ENCODE measurements at places on chromosomes 7 and 10. TPM values are rescaled to one million over a fixed set of nuclear protein-coding genes. Genes with fewer than 3 reads are reported as not detected.

GRCh38 chr10:75592791-75593643 is 161.6 kb downstream of the LRMDA start:
- DNase-seq, result no peak

DNA sequence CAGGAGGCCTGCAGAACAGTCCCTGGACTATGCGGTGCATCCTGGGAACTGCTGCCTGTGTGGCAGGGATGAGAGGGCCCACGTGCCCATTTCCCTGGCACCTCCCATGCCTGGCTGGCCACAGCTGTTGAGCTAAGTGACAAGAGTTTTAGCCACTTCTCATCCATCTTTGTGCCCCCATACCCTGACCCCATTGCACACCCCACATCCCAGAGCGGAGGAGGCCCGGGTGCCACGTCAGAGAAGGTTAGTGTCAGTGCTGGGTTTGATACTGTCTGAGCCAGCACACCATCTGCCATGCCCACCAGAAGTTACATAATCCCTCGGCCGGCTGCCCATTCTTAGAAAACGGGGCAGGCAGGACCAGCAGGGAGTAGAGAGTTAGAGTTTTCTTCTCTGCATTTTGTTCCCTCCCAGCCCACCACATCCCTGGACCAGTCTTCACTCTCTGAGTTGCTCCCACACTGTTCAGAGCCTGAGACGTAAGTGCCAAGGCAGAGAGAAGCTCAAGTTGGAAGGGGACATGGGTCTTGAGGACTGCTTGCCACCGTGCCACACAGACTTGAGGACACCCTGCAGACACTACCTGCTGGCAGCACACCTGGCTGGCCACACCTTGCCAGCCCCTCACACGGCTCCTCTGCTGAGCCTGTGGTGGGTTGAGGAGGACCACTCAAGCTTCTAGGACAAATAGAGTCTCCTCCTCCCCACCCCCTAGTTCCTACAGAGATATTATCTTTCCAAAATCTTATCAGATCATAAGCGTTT is 13.1 kb downstream of the UNC5B start:
- DNase-seq, result no peak

DNA sequence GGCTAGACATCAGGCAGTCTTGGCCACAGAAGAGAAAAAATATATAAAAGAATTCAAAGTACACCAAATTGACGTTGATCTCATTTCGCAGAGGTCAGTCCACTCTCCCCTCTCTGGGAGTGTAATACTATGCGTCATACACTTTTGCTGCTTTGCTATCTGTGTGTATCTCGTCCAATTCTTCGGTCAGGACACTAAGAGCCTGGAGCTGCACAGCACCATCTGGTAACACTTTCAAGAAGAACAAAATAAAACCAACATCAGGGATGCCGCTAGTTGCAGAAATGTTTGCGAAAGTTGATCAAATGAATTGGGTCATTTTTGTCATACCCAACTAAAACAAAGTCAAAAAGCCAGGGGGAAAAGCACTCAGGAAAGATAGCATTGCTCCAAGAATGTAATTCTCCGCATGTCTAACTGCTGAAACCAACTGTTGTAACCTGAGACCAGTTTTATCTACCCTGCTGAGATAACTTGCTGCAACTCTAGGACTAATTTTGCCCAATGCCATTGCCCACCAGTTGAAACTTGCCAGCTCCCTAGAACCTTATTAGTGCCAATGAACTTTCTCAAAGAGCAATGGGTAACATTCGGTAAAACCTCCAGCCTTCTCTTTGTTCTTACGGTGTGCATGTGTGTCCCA is 23.0 kb downstream of the TMEM176A start:
- no peak for DNase-seq

DNA sequence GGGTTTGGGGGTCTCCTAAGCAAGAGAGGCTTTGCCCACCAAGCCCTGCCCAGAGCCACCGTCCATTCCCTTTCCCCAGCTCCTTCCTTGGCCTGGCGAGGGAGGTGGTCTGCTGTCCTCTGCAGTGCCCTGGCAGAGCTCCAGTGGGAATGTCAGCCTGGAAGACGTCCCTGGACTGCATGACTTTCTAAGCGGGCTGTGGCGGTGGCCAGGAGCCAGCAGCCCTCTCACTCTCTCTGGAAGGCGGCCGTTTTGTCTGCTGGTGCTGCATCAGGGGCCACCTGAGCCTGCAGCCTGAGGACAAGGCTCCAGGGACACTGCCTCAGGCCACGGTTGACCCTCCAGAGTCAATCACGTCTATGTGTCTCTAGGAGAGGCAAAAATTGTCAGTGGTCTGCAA is 271.0 kb downstream of the SKAP2 start:
- peak; percentile 12 for DNase-seq

SNX10 gene
- 10.2 TPM for total RNA-seq

GRCh38 chr7:3980300-3980643 is 679.2 kb downstream of the SDK1 start:
- no peak for DNase-seq

DNA sequence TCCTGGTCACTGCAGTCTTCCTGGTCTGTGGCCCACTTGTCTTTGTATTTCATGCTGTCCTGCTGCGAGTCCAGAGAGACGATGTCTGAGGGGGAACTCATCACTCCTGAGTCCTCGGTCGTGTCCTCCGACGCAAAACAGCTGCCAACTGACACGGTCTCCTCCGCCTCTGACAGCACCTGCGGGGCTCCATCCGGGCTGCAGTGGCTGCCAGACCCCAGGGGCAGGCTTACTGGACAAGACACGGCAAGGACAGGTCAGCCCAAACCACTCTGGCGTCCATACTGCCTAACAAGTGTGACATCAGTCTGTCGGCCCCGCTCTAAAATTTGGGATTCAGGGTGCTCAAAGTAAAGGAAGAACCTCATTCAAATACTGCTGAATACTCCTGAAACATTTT is 260.8 kb upstream of the GRB10 start:
- no peak for DNase-seq

DNA sequence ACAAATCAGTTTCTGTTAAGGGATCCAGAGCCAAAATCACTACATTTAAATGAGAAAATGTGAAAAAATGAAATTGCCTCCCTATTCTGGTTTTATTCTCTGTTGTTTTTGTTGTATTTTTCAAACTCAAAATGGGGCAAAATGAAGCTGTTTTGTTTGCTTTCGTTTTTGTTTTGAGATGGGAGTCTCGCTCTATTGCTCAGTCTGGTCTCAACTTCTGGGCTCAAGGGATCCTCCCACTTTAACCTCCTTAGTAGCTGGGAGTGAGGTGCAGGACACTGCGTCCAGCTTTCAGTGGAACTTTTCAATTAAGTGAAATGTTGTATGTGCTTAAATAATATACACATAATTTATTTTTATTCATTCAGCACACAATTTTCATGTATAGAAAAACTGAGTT is 205.0 kb downstream of the SORCS1 start:
- no peak for DNase-seq

DNA sequence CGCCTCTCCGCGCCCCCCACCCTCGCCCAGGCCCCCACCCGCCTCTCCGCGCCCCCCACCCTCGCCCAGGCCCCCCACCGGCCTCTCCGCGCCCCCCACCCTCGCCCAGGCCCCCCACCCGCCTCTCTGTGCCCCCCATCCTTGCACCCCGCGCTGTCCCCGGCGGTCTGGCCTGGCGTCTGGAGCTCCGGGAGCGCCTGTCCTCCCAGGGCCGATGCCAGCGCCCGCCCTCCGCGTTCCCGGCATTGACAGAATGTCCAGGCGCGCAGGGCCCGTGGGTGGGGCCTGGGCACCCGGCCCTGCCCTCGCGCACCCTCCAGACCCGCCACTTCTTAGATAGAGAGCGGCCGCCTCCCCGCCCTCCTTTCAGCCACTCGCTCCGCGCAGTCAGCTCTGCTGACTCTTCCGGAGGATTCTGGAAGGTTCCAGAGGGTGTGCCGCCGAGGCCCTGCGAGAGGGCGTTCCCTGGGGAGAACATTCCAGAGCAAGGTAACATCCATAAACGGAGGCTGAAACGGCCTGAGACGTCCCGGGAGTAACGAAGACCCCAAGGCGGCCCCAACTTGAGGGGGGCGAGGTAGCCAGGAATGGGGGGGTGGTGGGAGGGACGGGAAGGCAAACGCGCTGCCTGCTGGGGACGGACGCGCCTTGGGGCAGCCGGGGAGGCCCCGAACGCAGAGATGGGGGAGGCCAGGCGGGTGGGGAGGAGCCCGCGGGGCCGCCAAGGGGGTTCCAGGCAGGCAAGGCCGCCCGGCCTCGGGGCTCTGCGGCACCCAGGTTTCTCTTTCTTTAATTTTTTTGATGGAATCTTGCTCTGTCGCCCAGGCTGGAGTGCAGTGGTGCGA is 117.8 kb downstream of the DYNC2I1 start:
- DNase-seq, result no peak

PMS2 gene
- total RNA-seq, result 14.9 TPM

BTBD16 gene
- total RNA-seq, result not detected

GRCh38 chr10:42980553-42981357 is 96.1 kb upstream of the RET start:
- DNase-seq, result no peak

OPN1SW gene
- total RNA-seq, result not detected

- DNase-seq, result no peak
These were observed 12.0 kb downstream of the HOXA4 start for GRCh38 chr7:27118580-27118979.

HTR5A gene
- not detected for total RNA-seq

DNA sequence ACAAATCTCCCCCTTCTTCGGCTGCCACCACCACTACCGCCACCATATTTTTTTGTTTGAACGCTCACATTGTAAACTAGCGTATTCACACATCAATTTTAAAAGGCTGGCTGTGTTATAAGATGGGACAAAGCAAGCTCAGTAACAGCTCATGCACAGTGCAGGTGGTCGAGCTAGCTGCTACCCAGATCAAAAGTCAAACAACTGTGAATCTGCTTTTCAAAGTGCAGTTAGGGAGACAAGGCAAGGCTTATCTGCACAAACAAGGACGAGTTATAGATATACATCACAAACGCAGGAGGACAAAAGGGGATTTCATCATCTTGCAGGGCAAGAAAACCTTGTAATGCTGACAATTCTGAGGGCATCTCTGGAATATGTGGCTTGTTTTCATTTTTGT is 231.6 kb downstream of the VTI1A start:
- DNase-seq, result no peak

- DNase-seq, result no peak
These were observed 76.4 kb downstream of the CTTNBP2 start for GRCh38 chr7:117796889-117797288.

DNA sequence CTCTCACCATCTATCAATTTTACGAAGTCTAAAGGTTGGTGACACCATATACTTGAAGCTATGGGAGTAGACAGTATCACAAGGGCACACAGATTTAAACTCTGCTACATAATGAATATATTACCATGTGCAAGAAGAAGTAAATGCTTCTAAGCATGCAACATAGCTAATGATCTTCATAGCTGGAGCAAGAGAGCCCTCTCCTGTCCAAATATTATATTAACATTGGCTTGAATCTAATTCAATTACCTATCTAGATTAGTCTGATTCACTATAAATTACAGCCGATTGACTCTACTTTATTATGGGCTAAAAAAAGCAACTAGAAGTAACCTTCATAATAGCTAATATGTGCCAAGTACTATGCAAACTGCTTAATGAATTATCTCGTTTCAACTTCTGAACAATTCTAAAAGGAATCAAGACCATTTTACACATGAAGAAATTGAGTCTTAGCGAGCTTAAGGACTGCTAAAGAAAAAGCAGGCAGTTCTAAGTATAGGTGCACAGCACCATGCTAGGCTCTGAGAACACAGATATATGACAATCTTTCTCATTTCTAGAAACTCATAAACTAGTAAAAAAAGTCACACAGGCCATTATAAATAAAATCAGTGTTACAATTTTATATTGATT is 21.9 kb downstream of the FRA10AC1 start:
- peak; percentile 50 for DNase-seq

FZD8 gene
- total RNA-seq, result 5.1 TPM

PLCE1 gene
- 2.3 TPM for total RNA-seq

GPR22 gene
- total RNA-seq, result not detected

BAG3 gene
- 15.1 TPM for total RNA-seq

PAPSS2 gene
- total RNA-seq, result 69.1 TPM

DNA sequence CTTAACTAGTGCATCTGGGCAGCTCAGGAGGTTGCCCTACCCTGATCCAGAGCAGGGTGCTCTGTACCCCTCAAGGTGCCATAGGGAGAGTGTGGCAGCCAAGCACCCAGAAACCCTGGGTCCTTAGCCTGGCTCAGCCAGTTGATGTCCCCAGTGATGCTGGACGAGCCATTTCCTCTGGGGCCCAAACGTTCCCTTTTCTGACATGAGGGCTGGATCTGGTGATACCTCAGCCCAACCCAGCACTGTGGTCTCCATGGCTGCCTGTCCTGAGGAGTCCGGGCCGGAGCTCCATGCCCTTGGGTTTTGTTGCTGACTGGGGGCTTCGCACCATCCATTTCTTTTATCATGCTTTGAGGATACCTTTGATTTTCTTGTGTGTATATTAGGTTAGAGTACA is 87.9 kb upstream of the IKZF1 start:
- DNase-seq, result no peak

GRCh38 chr10:126690534-126690933 is 20.0 kb upstream of the C10orf90 start:
- no peak for DNase-seq

EPHB4 gene
- total RNA-seq, result 36.8 TPM

GRCh38 chr10:80280071-80280800 is 9.2 kb downstream of the MAT1A start:
- DNase-seq, result no peak

DNA sequence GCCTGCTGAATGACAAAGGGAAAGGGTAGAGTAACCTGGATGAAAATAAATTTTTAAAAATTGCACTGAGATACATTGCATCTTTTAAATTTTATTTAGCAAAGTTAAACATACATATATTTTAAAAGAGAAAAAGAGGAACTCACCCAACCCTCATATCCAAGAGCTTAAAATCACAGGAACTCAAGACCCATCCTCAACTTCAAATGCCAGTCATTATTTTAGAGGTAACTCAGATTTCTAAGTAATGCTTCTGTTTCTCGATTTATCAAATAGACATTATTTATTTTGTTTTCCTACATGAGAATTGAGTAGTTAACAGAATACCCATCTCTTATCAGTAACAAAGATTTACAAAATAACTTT is 32.4 kb upstream of the KMT2E start:
- no peak for DNase-seq

- DNase-seq, result peak; percentile 58
These were observed 175.1 kb downstream of the COBL start for GRCh38 chr7:51141451-51142003.

DNA sequence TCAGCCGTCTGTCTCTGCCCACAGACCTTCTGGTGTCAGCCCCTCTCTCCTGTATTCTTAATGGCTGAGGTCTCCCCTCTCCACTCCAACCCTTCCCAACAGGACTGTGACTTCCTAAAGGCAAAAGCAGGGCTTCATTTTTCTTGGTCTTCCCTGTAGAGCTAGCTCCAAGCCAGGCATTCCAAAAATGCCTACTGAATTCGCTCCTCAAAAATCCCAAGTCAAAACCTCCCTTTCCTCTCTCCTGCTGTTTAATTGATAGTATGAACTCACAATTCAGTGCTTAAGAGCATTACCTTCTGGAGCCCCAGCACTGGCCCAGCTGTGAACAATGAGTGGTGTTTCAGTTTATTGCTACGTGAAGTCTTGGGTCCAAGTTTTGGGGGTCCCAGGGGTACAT is 628.4 kb downstream of the PARD3 start:
- DNase-seq, result no peak

- DNase-seq, result peak; percentile 14
These were observed 53.5 kb downstream of the TRIL start for GRCh38 chr7:28904578-28905048.

Data from M059J (cell line).